Left lung (tissue), 14 donors: ENCODE measurements at places on chromosomes 7 and 10. TPM values are rescaled to one million over a fixed set of nuclear protein-coding genes. Genes with fewer than 3 reads are reported as not detected.

Gene GNAT3
- polyA plus RNA-seq: not detected

DNA sequence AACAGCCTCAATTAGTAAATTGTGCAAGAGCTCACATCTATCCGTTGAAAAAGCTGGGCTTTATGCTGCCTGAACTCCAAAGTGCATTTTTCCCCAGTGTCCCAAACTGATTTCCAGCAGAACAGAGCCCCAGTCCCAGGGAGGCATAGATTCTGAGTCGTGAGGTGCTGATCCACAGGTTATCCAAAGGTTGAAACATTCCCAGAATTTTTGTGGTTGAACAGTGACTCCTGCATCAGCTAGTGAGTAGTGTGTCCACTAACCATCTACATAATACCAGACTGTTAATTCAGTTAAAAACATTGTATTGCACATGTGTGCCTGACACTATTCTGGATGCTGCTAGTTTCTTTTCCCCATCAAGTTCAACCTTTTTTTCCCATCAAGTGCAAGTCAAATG is 761.5 kb downstream of the GATA3 start:
- no peak overlapping the region for H3K27ac ChIP-seq
- H3K27me3 ChIP-seq: no peaks in the 10 kb centered on the region
- no peak for DNase-seq
- H3K36me3 ChIP-seq: no peaks in the 10 kb centered on the region
- no peaks in the 10 kb centered on the region for H3K4me1 ChIP-seq
- no peak overlapping the region for H3K4me3 ChIP-seq

GRCh38 chr10:97843281-97843671 is 6.4 kb upstream of the GOLGA7B start:
- no peak overlapping the region for H3K4me3 ChIP-seq
- no peak for DNase-seq
- H3K27ac ChIP-seq: no peak overlapping the region
- H3K4me1 ChIP-seq: peaks cover 3% of the 10 kb centered on the region
- H3K27me3 ChIP-seq: peaks cover 44% of the 10 kb centered on the region
- H3K36me3 ChIP-seq: no peaks in the 10 kb centered on the region

- H3K27me3 ChIP-seq: no peaks in the 10 kb centered on the region
- H3K36me3 ChIP-seq: peaks cover 6% of the 10 kb centered on the region
- H3K4me1 ChIP-seq: peaks cover 38% of the 10 kb centered on the region
- peak overlapping the region; percentile 99 for H3K27ac ChIP-seq
These were observed 832 bp upstream of the TIAL1 start for GRCh38 chr10:119597405-119598186.

Gene AEBP1
- 53.6 TPM for polyA plus RNA-seq

DNA sequence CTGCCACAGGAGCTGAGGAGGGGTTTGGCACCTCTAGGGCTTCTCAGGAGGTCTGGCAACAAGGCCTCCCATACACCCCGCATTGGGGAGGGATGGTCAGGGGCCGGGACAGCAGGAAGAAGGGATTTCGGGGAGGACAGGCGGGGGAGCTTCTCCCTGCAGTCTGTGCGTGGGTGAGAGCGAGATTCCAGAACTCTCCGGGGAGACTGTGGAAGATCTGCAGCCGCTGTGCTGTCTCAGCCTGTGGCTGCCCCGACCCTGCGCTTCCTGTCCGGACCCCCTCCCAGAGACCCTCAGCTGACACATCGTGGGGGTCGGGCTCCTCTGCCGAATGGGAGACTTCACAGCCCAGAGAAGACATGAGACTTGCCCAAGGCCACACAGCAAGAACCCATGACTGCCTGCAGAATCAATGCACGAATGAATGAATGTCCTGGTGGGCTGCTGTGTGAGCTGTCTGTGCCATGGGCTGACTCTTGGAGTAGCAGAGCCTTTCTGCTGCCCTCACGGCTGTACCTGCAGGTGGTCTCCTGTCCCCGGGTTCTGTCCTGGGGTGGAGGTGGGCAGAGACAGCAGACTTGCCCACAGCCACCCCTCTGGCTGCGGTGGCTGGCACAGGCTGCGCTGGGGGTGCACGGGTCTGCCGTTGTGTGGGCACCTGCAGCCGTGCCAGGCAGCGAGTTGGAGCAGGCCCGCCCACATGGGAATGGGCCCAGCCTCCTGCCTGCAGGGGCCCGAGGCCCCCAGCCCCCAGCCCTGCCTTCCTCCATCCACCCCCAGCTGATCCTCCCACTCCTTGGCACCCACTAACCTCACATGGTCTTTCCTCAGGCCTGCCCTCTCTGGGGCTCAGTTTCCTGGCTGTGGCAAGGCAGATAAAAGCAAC is 16.3 kb upstream of the LFNG start:
- peaks cover 5% of the 10 kb centered on the region for H3K27me3 ChIP-seq
- H3K36me3 ChIP-seq: no peaks in the 10 kb centered on the region
- DNase-seq: no peak
- no peak overlapping the region for H3K27ac ChIP-seq

- peak; percentile 30 for DNase-seq
- no peaks in the 10 kb centered on the region for H3K27me3 ChIP-seq
- H3K4me3 ChIP-seq: no peak overlapping the region
- peak overlapping the region; percentile 26 for H3K27ac ChIP-seq
- H3K36me3 ChIP-seq: no peaks in the 10 kb centered on the region
- H3K4me1 ChIP-seq: no peaks in the 10 kb centered on the region
These were observed 514.8 kb downstream of the DNAJB6 start for GRCh38 chr7:157851501-157852067.
